ENCODE measurements at places on chromosomes 2 and 18.

- no peak for DNase-seq
Measured at GRCh38 chr2:217956586-217957457, 46.0 kb downstream of the TNS1 start.

DNA sequence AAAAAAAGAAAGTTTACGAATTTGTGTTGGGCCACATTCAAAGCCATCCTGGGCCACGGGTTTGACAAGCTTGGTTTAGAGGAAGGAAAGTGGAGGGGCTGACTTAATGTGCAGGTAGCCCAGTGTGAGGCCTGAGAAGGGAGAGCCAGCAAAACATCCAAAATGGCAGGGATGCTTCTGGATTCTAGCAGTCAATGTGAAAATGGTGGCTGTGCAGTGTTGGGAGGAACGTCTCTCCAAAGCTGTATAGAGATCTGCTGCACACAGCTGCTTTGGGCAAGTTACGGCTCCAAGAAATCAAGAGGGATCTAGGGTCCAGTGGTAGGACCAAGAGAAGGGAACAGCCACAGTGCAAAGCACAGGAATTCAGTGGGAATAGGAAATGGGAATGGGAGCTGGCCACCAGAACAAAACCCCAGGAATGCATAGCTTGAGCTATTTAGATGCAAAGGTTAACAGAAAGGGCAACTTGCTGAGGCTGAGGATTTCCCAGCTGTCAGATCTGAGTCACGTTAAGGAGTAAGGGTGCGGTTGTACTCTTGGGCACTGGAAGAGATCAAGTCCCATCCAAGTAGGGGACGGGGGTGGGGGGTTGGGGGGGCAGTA lies 70.6 kb downstream of the B3GNT2 start:
- no peak for DNase-seq

DNA sequence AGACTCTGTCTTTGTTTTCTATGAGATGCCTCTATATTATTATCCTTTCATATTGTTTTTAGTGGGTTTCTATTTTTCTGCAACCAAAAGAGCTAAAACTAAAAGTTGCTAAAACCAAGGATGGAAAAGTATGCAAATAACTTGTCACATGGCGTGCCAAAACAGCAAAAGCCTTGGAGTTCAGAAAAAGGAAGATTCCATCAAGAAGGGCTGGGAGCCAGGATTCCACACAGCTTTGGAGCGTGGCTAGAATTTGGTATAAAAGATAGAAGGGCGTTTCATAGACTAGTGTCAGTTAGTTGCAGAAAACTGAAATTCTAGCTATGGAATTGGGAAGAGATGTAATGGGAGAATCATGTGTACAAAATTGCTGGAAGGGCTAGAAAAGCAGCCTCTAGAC lies 4.1 kb downstream of the SCYGR1 start:
- no peak for DNase-seq

- no peak for DNase-seq
Measured at GRCh38 chr2:39568561-39569006, 97.1 kb upstream of the TMEM178A start.

DNA sequence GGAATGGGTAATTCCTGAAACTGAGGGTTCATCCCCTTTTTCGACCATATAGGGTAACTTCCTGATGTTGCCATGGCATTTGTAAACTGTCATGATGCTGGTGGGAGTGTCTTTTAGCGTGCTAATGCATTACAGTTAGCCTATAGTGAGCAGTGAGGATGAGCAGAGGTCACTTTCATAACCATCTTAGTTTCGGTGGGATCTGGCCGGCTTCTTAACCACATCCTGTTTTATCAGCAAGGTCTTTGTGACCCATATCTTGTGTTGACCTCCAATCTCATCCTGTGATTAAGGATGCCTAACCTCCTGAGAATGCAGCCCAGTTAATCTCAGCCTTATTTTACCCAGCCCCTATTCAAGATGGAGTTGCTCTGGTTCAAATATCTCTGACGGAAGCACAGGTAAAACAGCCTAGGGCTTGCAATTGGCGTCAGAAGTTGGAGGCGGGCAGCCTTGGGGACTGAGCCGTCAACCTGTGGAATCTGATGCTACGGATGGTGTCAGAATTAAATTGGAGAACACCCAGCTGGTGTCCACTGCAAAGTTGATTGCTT lies 19.5 kb downstream of the RALBP1 start:
- no peak for DNase-seq

DNA sequence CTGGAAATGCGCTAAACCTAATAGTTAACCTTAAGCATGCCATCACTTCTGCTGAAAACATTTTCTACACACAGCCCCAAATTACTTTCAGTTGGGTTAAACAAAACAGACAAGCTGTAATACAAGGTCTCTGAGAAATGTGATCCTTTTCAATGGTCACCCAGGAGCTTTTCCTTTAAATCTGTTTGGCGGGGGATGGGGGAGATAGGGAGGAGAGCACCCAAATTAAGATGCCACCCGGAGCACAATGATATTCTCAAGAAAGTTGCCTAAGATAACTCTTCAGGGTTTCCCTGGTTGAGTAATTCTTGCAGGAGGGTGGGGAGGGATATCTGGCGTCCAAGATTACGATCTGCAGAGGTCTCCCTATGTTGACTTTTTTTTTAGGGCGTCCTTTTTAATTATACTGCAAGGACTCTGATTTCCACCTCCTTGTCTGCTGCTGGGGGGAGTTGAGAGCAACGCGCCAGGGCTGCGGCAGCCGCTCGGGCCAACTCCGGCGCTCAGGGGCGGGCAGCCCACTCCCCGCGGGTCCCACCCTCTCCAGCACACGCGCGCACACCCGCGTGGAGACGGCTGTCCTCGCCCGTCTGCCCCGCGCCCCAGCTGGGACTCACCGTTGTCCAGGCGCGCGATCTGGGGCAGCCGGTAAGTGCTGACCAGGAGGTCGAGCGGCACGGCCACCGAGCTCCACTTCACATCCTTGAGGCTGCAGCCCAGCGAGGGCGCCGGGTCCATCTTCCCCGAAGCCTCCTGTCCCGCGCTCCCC lies 807 bp downstream of the GAREM1 start:
- DNase-seq: peak; percentile 2

- no peak for DNase-seq
Measured at GRCh38 chr2:65121-65520, 18.8 kb upstream of the FAM110C start.

DNA sequence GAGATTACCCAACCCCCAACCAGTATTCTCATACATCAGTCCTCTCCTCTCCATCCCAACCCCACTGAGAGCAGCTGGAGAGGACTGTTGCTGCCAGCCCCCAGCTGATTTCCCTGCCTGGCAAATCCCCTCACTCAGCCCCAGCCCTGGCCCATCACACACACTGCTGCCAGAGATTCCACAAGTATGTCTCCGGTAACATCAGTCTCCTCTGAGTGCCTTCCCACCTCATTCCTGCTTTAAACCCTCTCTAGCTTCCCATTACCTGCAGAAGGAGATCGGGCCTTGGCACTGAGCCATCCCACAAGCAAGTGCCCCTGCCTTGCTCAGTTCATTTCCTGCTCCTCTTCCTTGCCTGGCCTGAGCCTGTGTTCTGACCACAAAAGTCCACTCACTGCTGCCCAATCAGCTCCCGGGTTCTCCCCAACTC lies 50.6 kb upstream of the ZFP36L2 start:
- DNase-seq: no peak

DNA sequence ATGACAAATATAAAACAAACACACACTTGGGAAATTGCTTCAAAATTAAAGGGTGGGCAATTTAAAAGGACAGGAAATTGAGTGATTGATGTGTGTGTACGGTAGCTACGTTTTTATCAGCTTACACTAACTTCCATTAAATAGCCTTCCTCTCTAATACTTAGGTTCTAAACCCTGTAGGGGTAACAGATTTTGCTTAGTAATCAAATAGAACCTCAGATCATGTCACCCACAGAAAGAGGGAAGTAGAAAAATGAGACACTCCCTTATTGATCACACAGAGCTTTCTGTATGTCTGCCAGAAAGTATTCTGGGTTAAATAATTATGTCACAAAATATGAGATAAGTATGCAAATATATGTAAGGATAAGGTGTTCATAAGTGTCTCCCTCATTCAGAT lies 93.3 kb downstream of the ICA1L start:
- DNase-seq: no peak

- DNase-seq: no peak
Measured at GRCh38 chr2:8329660-8330622, 351.9 kb upstream of the ID2 start.

Measured in T-cell (primary cell).